ENCODE measurements at places on chromosomes 12 and 14.

DNA sequence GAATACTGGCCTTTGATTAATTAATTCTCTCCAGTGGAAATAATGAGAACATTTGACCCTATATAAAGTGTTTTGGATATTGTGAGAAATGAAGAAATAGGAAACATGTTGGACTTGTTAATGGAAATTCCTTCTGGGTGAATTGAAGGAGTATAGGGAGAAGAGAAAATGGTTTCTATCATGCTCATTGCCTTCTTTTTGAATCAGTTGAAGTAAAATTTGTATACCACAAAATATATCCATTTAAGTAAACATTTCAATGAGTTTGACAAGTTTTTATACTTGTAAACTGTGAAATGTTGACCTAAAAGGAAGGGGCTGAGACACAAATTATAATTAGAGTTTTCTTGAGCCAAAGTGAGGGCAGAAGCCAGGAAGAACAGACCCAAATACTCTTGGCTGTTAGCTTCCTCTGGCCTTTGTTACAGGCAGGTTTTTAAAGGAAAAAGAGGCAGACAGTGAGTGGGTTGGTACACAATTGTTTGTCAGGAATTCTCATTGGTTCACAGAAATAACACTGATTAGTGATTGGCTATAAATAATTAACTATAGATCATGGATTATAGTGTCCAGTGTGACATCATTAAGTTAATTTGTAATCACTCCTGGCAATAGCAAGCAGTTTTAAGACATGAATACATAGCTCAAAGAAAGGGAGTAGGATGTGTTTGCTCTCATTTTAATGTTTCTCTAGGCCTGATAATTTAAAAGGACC, 826 bp downstream of the ZNF705A start:
- no peak for DNase-seq

DNA sequence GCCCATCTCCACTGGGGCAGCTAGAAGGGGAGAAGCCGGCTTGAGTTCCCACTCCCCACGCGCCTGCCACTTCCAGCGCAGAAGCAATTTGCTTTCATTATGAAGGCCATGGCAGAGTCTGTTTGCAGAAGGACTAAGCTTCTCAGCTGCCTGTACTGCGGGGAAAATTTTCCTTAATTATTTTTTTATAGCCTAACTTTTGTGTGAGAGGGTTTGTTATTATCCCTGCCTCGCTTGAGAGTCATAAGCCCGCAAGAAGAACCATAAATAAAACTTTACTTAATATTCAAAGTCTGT, 56.0 kb upstream of the DLK1 start:
- DNase-seq: no peak

DNA sequence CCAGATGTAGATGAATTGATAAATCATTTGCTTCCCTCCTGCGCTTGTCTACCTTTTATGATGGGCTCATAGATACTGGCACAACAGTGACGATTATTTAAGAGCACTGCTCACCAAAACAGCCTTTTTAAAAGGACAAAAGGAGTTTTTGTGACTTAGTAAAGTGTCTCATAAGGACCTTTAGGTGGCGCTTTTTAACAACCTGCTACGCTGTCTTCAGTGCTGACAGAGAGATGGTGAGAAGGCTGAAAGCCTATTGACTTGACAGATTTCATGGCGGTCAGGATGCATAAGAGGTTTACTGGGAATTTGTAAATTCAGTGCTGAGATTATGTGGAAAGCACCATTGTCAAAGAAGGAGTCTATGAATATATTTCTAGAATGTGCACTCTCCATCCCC, 87.6 kb downstream of the SLC15A5 start:
- DNase-seq: no peak

GRCh38 chr12:93448796-93449195, 7.0 kb upstream of the UBE2N start:
- DNase-seq: no peak

- no peak for DNase-seq
These were observed 12.3 kb upstream of the DYNLL1 start for GRCh38 chr12:120483621-120484020.

- no peak for DNase-seq
These were observed 5.1 kb downstream of the IKBIP start for GRCh38 chr12:98639491-98639890.

- DNase-seq: no peak
These were observed 275.2 kb downstream of the FOXN3 start for GRCh38 chr14:89141862-89142261.

- no peak for DNase-seq
These were observed 32.8 kb downstream of the KIF26A start for GRCh38 chr14:104171029-104171697.

GRCh38 chr12:117148642-117149041, 41.6 kb downstream of the FBXO21 start:
- DNase-seq: no peak

DNA sequence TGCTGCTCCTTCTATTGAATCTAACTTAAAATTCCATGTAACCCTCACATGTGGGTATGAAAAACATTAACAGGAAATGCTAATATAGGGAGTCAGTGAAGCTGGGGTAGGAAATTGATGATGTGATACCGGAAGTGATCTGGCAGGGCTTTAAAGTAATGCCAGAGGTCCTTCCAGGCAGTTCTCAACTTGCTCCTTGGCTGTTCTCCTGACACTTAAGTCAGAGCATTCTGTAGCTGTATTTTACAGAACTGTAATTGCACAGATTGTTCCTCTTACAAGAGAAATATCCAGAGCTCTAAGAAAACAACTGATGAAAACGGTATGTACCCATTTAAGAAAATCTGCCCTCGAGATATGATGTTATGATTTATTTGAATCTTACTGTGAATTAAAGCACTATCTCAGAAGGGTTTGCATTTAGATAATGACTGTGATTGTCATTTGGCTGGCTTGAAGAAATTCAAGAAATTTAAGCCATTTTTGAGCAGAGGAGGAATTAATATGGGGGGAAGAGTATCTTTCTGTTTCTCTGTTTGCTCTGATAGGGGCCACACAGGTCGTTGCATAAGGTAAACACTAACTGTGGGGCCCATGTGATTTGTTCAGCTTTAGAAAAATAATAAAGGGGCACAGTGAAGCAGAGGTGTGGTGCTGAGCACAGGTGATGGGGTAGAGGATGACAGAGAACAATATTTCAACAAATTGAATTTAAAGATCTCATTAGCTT, 88.4 kb downstream of the BBS10 start:
- no peak for DNase-seq

DNA sequence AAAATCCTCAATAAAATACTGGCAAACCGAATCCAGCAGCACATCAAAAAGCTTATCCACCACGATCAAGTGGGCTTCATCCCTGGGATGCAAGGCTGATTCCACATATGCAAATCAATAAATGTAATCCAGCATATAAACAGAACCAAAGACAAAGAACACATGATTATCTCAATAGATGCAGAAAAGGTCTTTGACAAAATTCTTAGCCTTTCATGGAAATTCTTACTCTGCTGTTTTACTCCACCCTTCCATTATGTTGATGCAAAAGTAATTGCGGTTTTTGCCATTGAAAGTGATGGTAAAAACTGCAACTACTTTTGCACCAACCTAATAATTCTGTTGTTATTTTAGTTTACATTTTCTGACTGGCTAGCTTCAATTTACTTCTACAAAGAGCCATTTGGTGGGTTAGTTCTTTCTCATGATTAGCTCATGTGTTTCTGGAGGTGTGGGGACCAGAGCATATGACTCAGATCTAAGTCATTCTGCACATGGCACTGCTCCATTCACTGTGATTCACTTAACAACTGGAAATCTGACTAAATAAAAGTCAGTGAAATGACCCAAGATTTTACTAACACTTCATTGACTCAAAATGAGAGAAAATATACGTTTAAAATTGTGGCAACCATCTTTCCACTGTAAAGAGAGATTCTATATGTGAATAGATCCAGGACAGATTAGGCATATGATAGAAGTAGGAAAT, 99.9 kb downstream of the TMTC3 start:
- DNase-seq: peak; percentile 5

- DNase-seq: no peak
These were observed 252.5 kb downstream of the RPL10L start for GRCh38 chr14:46399049-46399448.

GRCh38 chr14:53537422-53538315, 384.5 kb upstream of the DDHD1 start:
- DNase-seq: no peak

DNA sequence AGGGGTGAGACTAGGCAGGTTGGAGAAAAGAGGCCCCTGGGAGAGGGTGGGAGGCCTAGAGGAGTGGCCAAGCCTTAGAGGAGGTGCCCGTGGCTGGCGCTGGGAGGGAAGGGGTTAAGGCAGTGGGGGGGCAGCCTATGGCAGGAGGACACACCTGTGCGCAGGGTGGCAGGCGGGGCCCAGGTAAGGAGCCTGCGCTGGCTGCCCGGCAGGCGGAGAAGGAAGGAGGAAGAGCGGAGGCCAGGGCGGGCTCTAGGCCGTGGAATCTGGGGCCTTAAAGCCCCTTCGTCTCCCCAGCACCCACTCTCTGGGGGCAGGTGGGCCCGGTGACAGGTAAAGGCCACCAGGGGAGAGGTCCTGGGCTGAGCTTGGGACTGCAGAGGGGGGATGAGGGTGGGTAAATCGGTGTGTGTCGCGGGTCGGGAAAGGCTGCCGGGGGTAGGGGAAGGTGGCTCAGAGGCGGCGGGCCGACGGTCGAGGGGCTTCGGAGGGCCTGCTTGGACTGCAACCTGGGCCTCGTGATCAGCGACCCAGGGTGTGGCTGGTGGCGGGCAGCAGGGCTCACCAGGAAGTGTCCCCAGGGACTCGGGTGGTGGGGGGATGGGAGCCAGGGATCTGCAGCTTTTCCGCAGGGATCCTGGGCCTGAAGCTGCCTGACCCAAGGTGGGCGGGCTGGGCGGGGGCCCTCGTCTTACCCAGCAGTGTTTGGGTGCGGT, 7.3 kb downstream of the PHB2 start:
- DNase-seq: no peak

GRCh38 chr12:53816360-53817020, 64.7 kb upstream of the CISTR start:
- peak; percentile 39 for DNase-seq

DNA sequence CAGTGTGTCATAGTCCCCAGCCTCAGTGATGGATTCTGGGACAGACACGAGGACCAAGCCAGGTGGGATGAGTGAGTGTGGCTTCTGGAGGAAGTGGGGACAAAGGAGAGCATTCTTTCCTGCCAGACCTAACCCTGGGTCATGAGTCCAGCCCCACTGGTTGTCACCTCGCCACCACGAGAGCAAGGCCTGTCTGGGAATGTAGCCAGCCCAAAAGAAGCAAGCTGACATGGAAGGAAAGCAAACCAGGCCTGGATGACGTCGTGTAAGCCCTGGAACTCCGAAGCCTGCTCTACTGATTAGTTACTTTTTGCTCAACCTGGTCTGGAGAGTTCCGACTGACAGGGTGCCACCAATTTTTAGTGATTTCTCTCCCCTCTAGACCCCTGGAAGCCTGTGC, 105.9 kb downstream of the SINHCAF start:
- DNase-seq: no peak

DNA sequence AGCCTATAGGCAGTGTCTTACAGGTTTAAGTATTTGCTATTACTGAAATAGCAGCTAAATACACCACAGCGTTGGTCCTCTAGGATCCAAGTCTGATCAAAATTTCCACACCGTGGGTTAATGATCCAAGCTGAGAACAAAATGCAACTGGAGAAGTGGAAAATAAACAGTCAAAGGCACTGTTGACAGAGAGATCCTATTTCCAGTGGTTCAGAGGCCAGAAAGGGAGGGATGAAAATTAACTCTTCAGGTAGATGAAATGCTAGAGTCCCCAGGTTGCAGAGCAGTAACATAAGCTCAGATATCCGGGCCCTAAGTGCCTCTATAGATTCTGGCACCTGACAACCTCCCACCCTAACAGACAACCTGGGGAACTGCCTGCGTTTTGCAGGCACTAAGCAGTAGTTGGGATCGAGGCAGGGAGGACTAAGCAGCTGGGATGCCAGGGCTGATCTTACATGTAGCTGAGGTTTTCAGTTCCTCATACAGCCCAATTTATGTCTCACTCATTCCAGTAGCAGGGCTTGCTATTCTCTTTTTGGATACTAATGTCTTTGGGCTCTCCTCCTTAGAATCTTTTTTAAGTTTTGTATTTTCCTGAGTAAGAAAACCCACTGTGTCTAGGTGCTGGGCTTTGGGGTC, 42.7 kb upstream of the CRACR2A start:
- DNase-seq: no peak

GRCh38 chr12:67457136-67457535, 188.0 kb downstream of the CAND1 start:
- no peak for DNase-seq

Data from Ammon's horn (tissue), 1 donor.